GM12865 (cell line): ENCODE measurements at places on chromosomes 1 and 21.

GRCh38 chr1:40976952-40977690 lies 2.4 kb upstream of the CTPS1 start:
- no peak for DNase-seq

DNA sequence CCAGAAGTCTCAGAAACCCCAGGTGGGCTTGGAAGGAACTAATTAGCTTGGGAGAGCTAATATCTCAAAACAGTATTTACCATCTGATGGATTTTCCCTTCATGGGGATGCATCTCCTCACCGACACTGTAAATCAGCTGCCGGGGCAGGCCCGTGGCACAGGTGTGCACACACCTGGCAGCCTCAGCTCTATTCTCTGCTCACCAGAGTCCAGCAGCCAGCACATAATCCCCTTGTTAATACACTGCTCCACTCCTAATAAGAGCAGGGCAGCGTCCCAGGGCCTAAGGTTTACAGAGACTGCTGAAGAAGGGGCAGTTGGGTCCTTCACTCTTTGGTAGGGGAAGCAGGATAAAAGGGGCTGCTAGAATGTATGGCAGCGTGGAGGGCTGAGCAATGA lies 200.0 kb downstream of the TOMM20 start:
- no peak for DNase-seq

GRCh38 chr1:183291802-183292514 lies 105.9 kb downstream of the LAMC2 start:
- DNase-seq: no peak

GRCh38 chr1:7012461-7012924 lies 227.2 kb downstream of the CAMTA1 start:
- no peak for DNase-seq

- no peak for DNase-seq
Observed at GRCh38 chr1:227885135-227885647, 62.5 kb downstream of the WNT9A start.

DNA sequence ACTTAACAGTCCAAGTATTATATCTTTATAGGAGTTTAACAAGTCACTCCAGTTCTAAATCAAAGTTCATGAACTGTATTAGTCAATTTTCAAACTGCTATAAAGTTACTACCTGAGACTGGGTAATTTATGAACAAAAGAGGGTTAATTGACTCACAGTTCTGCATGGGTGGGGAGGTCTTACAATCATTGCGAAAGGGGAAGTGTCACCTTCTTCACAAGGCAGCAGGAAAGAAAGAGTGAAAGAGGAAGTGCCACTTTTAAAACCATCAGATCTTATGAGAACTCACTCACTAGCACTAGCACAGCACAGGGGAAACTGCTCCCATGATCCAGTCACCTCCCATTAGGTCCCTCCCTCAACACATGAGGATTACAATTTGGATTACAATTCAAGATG lies 70.0 kb downstream of the CLCA4 start:
- peak; percentile 78 for DNase-seq

- DNase-seq: no peak
Observed at GRCh38 chr1:29625084-29625420, 388.7 kb downstream of the PTPRU start.

GRCh38 chr1:17119076-17119772 lies at the start of gene PADI2:
PADI2 (minus strand) TSS chr1:17119451; CDS start chr1:17119371, 80 bp downstream.
- DNase-seq: peak; percentile 72

DNA sequence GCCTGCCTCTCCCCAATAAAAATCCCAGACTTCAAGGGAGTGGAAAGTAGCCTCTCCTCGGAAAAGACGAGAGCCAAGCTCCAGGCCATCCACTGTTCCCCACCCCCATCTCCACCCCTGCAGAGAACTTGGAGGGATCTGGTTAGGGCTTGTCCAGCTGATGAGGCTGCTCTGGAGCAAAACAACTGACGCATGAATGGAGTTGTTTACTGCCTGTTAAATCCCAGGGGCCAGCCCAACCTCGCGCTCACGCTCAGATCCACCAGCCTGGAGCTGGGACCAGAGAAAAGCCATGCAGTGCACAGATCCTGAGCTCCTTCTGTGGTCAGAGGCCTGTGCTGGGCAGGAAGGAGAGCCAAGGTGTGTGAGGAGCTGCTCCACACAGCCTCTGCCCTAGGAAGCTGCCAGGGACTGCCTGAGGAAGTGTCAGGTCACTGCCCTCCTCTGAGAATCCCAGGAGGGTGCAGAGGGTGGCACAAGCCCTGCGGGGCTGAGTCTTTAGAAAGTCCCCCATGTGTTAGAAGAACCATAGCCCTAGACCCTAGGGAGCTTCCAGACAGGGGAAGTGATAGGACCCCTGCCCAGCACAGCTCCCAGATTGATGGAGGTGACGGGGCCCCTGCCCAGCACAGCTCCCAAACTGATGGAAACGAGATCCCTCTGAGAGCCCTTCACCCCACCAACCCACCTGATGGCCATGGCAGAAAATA lies 109.0 kb upstream of the IPO9 start:
- no peak for DNase-seq
